ENCODE measurements at places on chromosomes 2 and 18. TPM values are rescaled to one million over a fixed set of nuclear protein-coding genes. Genes with fewer than 3 reads are reported as not detected.

DNA sequence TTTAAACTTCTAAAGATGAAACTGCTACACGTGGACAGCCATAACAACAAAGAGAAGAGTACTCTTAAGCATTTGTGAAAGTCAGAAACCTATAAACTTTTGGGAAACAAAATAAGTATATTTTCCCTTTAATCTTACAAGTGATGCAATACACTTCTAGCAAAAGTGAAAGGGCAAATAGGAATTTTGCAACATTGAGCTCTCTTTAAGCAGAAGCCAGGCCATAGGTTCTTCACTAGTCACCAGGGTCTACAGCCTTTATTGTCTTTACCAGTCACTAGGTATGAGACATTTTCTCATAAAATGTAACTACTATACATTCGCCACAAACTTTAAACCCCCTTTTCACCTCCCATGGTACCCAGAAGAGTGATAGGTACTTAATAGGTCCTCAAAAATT lies 37.5 kb downstream of the SCN1A start:
- H3K36me3 ChIP-seq: no peaks in the 10 kb centered on the region
- no peak overlapping the region for H3K27ac ChIP-seq
- DNase-seq: no peak
- no peak overlapping the region for H3K4me3 ChIP-seq
- no peaks in the 10 kb centered on the region for H3K27me3 ChIP-seq
- H3K4me1 ChIP-seq: no peaks in the 10 kb centered on the region

FLACC1 gene
- 1.6 TPM for total RNA-seq

DNA sequence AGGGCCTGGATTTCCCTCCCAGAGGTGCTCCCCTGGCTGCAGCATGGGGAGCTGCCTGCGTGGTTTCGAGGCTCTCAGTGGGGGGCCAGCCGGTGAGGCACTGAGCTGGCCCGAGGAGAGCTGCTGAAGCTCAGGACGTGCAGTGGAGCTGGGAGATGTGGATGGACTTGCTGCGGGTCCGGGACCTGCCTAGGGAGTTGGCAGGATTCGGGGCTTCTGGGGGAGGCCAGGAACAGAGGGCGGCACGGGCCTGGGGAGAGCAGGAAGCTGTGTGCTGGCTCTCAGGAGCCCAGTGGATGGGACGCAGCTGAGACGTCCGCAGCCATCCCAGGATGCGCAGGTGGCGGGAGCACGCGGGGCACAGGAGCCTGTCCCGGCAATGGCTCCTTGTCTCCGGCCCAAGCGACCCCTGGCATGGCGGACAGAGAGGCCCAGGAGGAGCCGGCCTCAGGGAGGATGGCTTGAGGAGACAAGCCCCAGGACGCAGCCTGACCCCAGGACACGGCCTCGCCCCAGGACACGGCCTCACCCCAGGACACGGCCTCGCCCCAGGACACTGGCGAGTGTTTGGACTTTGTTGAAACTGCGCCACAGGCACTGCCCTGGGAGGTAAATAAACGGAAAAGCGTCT lies 116.1 kb downstream of the NFATC1 start:
- H3K4me1 ChIP-seq: peaks cover 23% of the 10 kb centered on the region
- H3K4me3 ChIP-seq: no peak overlapping the region
- peaks cover 12% of the 10 kb centered on the region for H3K27me3 ChIP-seq
- DNase-seq: peak; percentile 5
- no peak overlapping the region for H3K27ac ChIP-seq

DNA sequence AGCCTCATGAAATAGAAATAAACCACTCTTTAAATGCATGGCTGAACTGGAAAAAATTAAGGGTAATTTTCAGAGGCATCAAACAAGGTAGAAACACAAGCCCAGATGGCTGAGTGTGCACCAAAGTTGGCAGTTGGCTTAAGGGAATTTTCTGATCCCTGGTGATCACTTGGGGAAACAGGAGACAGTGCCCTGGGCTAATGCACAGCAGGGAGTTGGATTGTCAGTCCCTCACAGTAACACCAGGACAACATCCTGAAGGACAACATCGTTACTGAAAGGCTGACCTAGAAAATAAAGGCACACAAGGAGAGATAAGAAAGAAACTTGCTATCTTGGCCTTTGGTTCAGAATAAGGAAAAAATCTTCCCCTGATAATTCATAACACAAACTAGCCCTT lies 417.0 kb downstream of the SLC4A3 start:
- H3K4me3 ChIP-seq: no peak overlapping the region
- H3K27ac ChIP-seq: no peak overlapping the region
- H3K36me3 ChIP-seq: no peaks in the 10 kb centered on the region
- DNase-seq: no peak

- DNase-seq: no peak
- no peaks in the 10 kb centered on the region for H3K36me3 ChIP-seq
- no peaks in the 10 kb centered on the region for H3K27me3 ChIP-seq
- H3K4me1 ChIP-seq: no peaks in the 10 kb centered on the region
- H3K27ac ChIP-seq: no peak overlapping the region
- H3K4me3 ChIP-seq: no peak overlapping the region
These were observed 25.5 kb downstream of the SP5 start for GRCh38 chr2:170740660-170741059.

DNA sequence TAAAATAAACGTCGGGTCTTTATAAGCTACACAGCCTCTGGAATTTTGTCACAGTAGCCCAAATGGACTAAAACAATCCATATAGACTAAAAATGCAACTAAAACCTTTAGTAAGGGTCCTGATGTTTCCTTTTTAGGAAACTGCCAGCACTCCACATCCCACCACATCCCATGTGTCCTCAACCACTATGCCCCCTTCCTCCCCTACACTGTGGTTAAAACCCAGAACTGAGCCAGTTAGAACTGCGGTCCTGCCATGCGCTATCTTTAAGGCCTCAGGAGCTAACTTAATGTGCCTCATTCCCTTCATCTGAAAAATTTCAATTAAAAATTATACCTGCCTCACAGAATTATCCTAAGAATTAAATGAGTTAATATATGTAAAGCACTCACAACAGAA lies 41.1 kb downstream of the ACVR1 start:
- DNase-seq: no peak
- H3K36me3 ChIP-seq: no peaks in the 10 kb centered on the region
- H3K4me3 ChIP-seq: no peak overlapping the region
- peaks cover 49% of the 10 kb centered on the region for H3K4me1 ChIP-seq

DNA sequence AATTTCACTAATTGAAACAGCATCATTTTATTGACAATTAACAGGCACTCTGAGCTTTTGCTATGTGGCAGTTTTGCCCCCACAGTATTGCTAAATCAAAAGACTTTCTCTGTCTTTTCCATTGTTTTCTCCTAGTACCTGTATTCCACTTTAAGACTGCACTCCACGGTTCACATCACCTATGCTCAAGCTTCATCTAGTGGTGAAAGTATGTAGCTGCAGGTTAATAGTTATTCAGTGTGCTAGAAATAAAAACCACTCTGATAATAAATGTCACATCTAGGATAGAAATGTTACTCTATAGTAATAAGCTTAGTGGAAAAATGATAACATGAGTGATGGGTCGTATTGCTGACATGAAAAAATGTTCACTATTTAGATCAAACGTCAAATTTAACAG lies 24.6 kb downstream of the ARL6IP6 start:
- H3K27ac ChIP-seq: no peak overlapping the region
- H3K36me3 ChIP-seq: peaks cover 4% of the 10 kb centered on the region
- no peaks in the 10 kb centered on the region for H3K27me3 ChIP-seq

GRB14 gene
- total RNA-seq: 3.4 TPM

- peak; percentile 10 for DNase-seq
- H3K27ac ChIP-seq: no peak overlapping the region
- no peaks in the 10 kb centered on the region for H3K27me3 ChIP-seq
- H3K4me3 ChIP-seq: no peak overlapping the region
- no peaks in the 10 kb centered on the region for H3K36me3 ChIP-seq
These were observed 971.3 kb upstream of the FAM98A start for GRCh38 chr2:34570266-34570872.

DNA sequence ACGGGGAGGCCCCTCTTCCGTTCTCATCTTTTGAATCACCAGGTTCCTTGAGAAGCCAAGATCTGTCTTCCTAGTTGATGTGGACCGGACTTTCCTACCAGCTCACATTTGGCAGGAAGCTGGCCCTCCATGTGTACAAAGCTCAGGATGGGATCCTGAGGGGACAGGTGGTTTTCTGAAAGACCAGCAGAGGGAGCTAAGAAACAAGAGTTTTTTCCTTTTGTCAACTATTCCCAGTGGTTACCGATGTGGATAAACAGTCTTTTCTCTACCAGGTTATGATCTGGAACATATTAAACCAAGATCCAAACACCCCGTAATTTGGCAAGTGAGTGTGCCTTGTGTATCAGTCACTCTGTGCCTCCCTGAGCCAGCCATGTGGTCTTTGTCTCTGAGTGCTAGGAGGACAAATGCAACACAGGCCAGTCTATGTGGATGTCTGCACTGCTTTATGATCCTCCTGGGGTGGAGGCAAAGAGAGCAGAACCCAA lies 25.1 kb upstream of the ARHGAP25 start:
- H3K27ac ChIP-seq: no peak overlapping the region
- H3K4me3 ChIP-seq: no peak overlapping the region
- H3K27me3 ChIP-seq: no peaks in the 10 kb centered on the region
- H3K4me1 ChIP-seq: no peaks in the 10 kb centered on the region
- H3K36me3 ChIP-seq: no peaks in the 10 kb centered on the region
- no peak for DNase-seq

TEKT4 gene
- not detected for total RNA-seq

DNA sequence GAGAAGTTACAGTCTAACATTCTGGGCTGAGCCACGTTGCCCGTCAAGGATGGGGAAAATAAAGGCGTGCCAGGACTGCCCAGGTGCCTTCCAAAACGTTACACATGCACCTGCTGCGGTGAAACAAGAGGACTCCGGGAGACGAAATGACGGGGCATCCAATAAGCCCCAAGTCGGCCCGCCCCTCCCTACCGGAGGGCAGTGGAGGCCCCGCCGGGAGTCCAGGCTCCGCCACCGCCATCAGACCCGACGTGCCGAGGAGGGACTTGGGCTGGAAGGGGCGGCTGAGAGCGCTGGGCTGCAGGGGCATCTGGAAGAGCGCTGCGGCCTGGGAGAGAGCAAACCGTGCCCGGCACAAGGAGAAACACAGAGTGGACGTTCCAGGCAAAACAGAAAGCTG lies 112.5 kb upstream of the GPC1 start:
- H3K27me3 ChIP-seq: no peaks in the 10 kb centered on the region
- no peak for DNase-seq
- no peaks in the 10 kb centered on the region for H3K36me3 ChIP-seq
- no peak overlapping the region for H3K27ac ChIP-seq

- H3K27me3 ChIP-seq: no peaks in the 10 kb centered on the region
- no peak overlapping the region for H3K4me3 ChIP-seq
- H3K36me3 ChIP-seq: no peaks in the 10 kb centered on the region
- peak overlapping the region; percentile 9 for H3K27ac ChIP-seq
- H3K4me1 ChIP-seq: no peaks in the 10 kb centered on the region
- no peak for DNase-seq
These were observed 5.4 kb upstream of the KCNE4 start for GRCh38 chr2:223046470-223047040.

- no peak overlapping the region for H3K27ac ChIP-seq
- no peak for DNase-seq
- no peaks in the 10 kb centered on the region for H3K27me3 ChIP-seq
- peaks cover 9% of the 10 kb centered on the region for H3K4me1 ChIP-seq
- no peaks in the 10 kb centered on the region for H3K36me3 ChIP-seq
- no peak overlapping the region for H3K4me3 ChIP-seq
These were observed 120.2 kb upstream of the CREB1 start for GRCh38 chr2:207409517-207409916.

POMC gene
- not detected for total RNA-seq

GRCh38 chr2:237739101-237739500 lies 59.5 kb upstream of the RBM44 start:
- H3K36me3 ChIP-seq: no peaks in the 10 kb centered on the region
- no peak overlapping the region for H3K4me3 ChIP-seq
- no peaks in the 10 kb centered on the region for H3K27me3 ChIP-seq
- peak overlapping the region; percentile 77 for H3K27ac ChIP-seq
- H3K4me1 ChIP-seq: peaks cover 34% of the 10 kb centered on the region

- no peak overlapping the region for H3K27ac ChIP-seq
- H3K4me1 ChIP-seq: no peaks in the 10 kb centered on the region
- no peak for DNase-seq
- H3K4me3 ChIP-seq: no peak overlapping the region
- H3K36me3 ChIP-seq: no peaks in the 10 kb centered on the region
- H3K27me3 ChIP-seq: no peaks in the 10 kb centered on the region
These were observed 170.5 kb downstream of the FMNL2 start for GRCh38 chr2:152505495-152505906.

DNA sequence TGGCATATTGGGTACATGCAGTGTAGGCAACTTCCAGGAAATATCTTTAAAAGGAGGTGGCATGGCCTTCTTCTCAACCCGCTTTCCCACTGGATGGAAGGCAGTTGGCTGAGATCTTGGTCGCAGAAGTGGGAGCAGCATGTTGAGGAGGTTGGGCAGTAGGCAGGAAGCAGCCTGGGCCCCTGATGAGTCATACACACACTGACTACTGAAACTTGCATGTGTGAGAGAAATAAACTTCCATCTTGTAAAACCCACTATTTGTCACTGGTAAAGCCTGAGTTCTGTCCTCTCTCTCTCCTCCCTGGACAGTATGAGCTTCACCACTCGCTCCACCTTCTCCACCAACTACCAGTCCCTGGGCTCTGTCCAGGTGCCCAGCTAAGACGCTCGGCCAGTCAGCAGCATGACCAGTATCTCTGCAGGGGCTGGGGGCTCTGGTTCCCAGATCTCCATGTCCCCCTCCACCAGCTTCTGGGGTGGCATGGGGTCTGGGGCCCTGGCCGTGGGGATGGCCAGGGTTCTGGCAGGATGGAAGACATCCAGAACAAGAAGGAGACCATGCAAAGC lies 233.8 kb upstream of the SPRED2 start:
- H3K4me1 ChIP-seq: peaks cover 23% of the 10 kb centered on the region
- H3K27me3 ChIP-seq: no peaks in the 10 kb centered on the region
- DNase-seq: no peak
- H3K27ac ChIP-seq: no peak overlapping the region

PTPRN gene
- total RNA-seq: 2.0 TPM

DNA sequence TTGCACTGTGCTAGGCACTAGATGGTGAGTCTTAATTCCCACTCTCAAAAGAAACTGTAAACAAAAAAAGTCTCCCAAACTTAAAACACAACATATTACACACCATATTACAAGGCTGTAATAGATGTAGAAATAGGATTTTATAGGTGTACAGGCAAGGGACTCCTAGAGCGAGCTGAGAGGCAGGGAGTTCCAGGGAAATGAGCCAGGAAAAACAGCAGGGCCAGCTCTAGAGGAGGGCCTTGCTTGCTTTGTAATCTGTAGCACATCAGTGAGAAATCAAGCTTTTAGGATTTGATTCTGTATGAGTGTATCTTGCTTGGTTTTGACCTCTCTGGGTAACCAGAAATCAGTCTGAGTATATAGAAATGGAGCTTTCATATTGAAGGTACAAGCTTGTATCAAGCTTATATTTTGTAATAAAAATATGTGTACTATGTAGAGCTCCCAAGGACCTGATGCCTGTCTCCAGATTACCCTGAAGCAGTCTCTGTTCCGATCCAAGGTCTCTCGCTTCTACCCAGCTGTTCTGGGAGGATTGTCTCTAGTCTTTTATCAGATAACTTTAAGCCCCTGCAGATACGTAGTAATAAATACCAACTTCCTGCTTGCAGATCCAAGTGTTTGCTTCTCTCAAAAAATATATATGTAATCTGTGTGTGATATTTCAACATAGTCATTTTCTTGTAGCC lies 73.0 kb downstream of the MYO1B start:
- no peaks in the 10 kb centered on the region for H3K27me3 ChIP-seq
- H3K27ac ChIP-seq: peak overlapping the region; percentile 81
- no peak overlapping the region for H3K4me3 ChIP-seq
- peaks cover 57% of the 10 kb centered on the region for H3K4me1 ChIP-seq
- H3K36me3 ChIP-seq: no peaks in the 10 kb centered on the region
- DNase-seq: peak; percentile 28

FAM237A gene
- not detected for total RNA-seq

All from transverse colon (tissue), 4 donors.